ENCODE measurements at places on chromosomes 1 and 21.
A peak's percentile ranks its signal among the peaks of the same experiment; 100 is the strongest.

GRCh38 chr1:167229719-167230385 lies 9.2 kb downstream of the POU2F1 start:
- no peak for DNase-seq

GRCh38 chr1:203178083-203178482 lies 2.5 kb upstream of the MYBPH start:
- DNase-seq, result no peak

- DNase-seq, result no peak
Observed at GRCh38 chr1:207346513-207346912, 25.0 kb downstream of the CD55 start.

GRCh38 chr1:95903060-95903459 lies 669.0 kb downstream of the RWDD3 start:
- DNase-seq, result no peak

DNA sequence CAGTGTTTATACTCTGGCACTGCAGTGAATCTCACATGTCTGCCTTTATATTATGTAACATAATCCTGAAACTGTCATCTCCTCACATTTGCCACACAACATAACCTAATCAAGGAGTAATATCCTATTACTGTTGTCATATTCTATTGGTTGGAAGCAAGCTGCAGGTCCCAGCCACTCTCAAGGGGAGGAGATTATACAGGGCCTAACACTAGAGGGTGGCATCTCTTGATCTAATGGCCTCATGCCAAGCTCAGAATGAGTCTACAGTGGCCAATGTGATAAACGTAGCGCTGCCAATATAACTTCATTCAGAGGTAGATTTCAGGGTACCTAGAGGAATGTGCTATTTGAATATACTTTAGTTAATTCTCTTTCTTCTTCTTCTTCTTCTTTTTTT lies 166.8 kb downstream of the BACH1 start:
- no peak for DNase-seq

DNA sequence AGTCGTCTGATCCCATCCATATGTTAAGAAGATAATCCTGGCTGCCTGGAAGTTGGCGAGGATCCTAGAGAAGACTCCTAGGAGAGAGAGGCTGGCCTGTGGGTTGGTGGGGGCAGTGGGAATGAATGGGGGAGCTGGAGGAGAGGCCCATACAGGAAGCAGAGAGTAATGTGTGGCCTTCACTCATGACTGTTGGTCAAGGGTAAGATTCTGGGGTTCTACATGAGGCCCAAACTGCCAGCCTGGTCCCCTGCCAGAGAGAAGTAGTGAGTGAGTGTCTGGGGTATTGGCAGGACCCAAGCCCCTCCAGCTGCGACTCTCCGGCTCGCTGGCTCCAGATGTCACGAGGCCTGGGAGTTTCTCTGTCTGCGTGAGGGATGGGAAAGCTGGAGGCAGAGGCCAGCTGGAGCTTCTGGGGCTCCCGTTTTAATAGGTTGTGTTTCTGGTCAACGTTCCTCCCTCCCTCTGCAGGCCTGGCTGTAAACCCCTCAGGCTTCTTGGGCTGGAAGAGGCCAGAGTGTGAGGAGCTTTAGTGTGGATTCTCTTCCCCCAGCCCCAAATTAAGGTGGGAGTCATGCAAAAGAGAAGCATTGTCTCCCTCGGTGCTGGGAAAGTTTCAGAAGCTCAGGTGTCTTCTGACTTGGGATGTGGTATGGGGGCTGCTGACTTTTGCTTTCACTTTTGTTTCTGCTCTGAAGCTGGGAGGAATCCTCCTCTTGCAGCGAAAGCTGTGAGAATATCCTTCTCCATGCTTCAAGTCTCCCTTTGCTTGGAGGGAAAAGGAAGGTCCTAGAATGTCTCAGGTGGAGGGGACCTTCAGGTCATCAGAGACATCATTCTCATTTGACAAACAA lies 2.6 kb downstream of the TMEM51 start:
- DNase-seq, result no peak

DNA sequence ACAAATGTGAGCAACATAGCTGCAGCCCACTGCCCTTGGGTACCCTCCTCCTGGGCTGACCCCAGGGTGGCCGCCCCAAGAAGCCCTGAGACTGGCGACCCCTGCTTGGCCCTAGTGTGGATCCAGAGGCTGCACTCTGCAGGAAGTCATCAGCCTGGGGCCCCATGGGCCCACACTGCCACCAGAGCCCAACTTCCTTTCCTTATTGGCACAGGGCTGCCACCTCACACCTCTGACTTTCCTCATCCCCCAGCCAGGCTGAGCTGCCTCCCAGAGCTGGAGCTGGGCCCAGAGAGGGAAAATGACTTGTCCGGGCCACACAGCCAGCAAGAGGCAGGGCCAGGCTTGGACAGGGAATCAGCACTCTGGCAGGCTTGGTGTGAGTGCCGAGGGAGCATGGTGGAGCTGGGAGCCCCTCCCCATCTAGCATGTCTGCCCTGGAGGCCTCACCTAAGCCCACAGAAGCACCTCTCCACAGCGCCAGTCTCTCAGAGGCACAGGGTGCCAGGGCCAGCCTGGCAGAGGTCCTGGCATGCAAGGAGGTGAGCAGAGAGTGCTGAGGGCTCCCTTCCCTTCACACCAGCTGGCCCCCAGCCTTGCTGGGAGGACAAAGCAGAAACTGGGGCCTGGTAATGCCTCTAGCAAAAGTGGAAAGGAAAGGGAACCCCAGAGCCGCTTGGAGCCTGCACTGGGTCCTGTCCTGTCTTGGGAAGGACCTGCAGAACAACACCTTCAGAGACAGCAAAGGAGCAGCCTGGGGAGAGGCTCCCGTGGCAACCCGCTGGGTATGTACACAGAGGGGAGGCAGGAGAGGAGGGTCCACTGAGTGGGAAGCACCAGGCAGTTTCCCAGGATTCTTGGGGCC lies 3.2 kb downstream of the RAP1GAP start:
- no peak for DNase-seq

- DNase-seq, result no peak
Observed at GRCh38 chr1:90534116-90534515, 183.0 kb downstream of the BARHL2 start.

- DNase-seq, result peak; percentile 50
Observed at GRCh38 chr1:230632273-230632873, 9.9 kb upstream of the COG2 start.

- DNase-seq, result no peak
Observed at GRCh38 chr1:41850029-41850428, 68.7 kb downstream of the HIVEP3 start.

- peak; percentile 22 for DNase-seq
Observed at GRCh38 chr21:37060296-37060695, 12.6 kb downstream of the PIGP start.

DNA sequence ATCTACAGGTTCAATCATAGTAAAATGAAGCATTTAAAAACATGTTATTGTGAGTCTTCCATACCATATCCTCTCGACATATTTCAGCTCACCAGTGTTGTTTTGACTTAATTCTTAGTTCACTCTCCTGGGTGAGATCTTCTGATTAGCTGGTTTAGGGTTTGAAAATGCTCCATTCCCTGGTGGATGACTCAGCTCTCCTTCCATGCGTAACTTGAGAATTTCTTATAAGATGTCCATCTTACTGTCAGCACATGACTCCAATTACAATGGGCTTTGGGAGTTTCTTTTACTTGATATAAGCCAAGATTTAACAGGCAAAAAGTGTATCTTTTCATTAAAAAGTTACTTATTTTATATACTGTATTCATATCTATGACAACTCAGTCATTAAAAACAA lies 476.5 kb downstream of the BRINP3 start:
- DNase-seq, result no peak

- no peak for DNase-seq
Observed at GRCh38 chr1:207055386-207056001, 2.4 kb downstream of the PFKFB2 start.

DNA sequence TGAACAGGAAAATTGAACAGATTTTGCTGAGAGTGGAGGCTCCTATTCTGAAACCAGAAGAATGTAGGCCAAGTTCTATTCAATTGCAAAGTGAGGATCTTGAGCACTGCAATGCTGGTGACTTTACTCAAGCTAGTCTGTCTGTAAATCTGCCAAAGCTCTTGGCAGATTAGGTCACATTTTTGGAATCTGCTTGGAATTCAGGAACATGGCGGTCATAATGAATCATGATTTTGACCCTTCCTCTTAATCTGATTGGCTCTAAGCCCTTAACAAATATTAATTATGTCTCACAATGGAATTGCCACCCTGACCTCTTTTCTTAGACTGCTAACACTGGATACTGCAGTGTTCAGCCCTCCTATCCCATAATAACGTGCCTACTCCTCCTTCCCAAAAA lies 7.2 kb upstream of the GNG12 start:
- no peak for DNase-seq

- DNase-seq, result no peak
Observed at GRCh38 chr1:32798679-32799416, 18.3 kb downstream of the YARS1 start.

- no peak for DNase-seq
Observed at GRCh38 chr21:43874085-43874805, 9.2 kb downstream of the AGPAT3 start.

- no peak for DNase-seq
Observed at GRCh38 chr1:193799371-193799770, 613.0 kb upstream of the B3GALT2 start.

DNA sequence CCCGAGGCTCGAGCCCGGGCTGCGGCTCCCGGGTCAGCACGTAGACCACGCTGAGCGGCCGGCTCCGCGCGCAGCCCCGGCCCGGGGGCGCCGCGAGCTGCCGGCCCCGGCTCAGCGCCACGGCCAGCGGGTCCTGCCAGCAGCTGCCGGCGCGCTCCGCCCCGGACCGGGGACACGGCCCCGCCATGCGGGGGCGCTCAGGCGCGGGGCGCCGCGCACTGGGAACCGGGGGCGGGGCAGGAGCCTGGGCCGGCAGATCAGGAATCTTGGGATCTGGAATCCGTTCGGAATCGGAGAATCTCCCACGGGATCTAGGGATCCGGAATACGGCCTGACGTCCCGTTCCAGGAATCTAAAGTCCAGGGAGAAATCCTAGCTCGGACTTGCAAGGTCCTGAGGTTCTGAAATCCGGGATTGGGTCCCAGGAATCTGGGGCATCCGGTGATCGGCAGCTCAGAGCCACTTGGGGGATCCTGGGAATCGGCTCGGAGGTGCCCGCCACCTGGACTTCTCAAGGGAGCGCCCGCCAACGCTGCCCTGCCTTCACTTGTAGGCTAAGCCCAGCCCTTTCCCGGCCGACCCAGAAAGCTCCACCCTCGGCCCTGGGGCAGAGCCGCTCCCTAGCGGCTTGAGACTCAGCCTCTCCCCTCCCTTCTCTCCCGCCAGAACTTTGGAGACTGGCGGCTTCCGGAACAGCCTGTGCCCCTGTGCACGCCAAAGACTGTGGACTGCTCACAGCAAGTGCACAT lies at the start of gene MAP3K6:
Gene MAP3K6, minus strand, starts transcription at position 551 of the 749 bp plus-strand sequence. Its CDS starts 364 bp downstream, at position 187.
- DNase-seq, result peak; percentile 42

DNA sequence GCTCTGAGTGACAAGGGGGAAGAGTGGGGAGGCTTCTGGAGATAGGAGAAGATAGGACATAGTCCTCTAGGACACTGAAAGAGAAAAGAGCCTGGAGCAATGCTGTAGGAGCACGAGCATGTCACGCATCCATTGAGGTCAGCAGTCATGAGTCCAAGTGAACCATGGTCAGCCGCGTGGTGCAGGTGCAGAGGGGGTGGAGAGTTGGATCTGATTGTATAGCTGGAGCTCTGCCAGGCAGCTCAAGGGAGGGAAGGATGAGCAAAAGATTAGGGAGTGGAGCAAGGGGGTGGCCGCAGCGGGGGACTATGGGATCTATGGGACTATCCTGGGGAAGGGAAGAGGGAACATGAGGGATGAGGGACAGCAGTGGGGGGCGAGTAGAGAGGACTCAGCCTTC lies 14.0 kb downstream of the PADI1 start:
- DNase-seq, result no peak

GRCh38 chr1:156491151-156491949 lies 9.2 kb downstream of the MEF2D start:
- no peak for DNase-seq

- peak; percentile 64 for DNase-seq
Observed at GRCh38 chr1:112878321-112878720, 77.7 kb downstream of the SLC16A1 start.

- DNase-seq, result peak; percentile 27
Observed at GRCh38 chr1:46643368-46643775, 24.8 kb downstream of the ATPAF1 start.

DNA sequence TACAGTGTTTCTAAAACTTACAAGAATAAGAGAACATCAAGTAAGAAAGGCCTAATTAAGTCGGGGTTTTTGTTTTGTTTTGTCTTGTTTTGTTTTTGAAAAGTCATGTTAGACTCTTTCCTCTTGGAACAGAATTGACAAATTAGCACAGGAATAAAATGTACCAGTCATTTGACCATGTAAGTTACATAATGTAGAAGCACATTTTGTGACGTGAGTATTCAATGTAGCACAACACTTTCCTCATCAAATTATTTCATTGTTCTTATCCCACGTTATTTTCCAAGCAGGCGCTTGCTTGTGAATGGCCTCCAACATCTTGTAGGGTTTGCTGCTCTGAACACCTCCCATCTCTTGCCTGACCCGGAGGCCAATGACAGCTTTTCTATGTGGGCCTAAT lies 34.7 kb upstream of the DNASE2B start:
- DNase-seq, result no peak

DNA sequence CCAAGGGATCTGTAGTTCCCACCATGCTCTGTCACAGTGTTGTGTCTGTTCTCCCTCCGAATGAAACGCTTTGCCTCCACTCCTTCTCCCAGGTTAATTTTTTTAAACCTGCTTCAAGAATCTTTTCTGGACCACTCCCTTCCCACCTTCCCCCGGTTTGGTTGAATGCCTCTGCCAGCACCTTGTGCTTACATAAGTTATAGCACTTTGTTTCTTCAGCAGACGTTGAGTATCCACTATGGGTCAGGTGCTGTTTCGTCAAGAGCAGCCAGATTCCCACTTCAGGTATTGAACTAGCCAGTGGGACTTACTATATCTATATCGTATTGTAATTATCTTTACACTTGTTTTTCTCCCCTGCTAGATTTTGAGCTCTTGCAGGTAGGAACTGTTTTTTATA lies 27.6 kb downstream of the TTF2 start:
- no peak for DNase-seq

- no peak for DNase-seq
Observed at GRCh38 chr1:179091691-179092165, 9.9 kb downstream of the TOR3A start.

- no peak for DNase-seq
Observed at GRCh38 chr1:178330153-178330552, 166.6 kb downstream of the CLEC20A start.

DNA sequence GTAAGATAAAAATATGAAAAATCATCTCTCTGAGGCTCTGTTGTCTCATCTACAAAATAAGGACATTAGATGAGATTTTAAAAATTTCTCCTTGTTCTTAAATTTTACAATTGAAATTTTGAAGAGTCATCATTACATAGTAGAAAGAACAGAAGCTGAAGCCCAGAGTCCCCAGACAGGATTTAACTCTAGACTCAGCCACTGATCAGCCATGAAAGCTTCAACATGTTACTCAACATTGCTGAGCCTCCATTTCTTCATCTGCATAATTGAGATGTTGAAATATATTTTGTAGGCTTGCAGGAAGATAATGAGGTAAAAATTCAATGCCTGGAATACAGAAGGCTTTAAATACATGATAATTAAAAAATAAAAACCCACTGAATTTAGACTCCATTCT lies 633.3 kb downstream of the LMO4 start:
- DNase-seq, result no peak
